Motor neuron (in vitro differentiated cells): ENCODE measurements at places on chromosomes 7 and 10.

DNA sequence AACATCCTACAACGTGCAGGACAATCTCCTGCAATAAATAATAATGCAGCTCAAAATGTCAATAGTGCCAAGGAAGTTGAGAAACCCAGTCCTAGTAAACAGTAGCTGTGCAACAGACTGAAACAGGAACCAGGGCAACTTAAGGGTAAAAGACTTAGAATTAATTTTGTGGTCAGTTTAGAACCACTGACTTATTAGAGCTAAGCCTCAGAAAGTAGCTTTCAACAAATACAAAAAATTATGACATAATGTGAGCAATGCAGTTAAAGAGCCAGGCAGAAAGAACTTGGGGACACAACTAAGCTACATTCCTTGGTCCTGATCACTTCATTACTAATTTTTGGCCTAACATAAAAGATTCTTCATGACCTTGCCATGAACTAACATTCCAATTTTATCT is 195.4 kb downstream of the MACC1 start:
- no peak for ATAC-seq

DNA sequence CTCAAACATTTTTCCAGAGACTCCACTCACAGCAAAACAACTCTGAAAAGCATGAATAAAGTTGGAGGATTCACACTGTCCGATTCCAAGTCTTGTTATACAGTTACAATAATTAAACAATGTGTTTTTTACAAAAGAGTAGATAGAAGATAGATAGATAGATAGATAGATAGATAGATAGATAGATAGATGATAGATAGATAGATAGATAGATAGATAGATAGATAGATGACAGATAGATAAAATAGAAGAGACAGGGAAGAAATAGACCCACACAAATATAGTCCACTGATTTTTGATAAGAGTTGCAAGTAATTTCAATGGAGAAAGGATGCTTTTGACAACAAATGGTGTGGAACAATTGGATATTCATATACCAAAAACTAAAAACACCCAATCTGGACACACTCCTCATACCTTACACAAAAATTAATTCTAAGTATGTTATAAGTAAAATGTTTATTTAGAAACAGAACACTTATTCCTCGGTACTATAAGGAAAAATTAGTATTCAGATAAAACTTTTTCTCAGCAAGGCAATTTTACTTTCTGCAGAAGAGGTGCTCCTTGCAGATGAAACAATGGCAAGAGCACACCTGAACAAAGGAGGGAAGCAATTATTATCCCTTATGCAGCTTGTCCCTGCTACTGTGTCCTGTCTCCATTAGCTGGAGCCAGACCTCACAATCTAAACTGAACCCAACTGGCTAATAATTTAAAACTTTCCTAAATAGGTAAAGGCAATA is 5.7 kb upstream of the TAS2R39 start:
- no peak for ATAC-seq

- peak; percentile 95 for ATAC-seq
These were observed 31.0 kb upstream of the MXI1 start for GRCh38 chr10:110176141-110177030.

DNA sequence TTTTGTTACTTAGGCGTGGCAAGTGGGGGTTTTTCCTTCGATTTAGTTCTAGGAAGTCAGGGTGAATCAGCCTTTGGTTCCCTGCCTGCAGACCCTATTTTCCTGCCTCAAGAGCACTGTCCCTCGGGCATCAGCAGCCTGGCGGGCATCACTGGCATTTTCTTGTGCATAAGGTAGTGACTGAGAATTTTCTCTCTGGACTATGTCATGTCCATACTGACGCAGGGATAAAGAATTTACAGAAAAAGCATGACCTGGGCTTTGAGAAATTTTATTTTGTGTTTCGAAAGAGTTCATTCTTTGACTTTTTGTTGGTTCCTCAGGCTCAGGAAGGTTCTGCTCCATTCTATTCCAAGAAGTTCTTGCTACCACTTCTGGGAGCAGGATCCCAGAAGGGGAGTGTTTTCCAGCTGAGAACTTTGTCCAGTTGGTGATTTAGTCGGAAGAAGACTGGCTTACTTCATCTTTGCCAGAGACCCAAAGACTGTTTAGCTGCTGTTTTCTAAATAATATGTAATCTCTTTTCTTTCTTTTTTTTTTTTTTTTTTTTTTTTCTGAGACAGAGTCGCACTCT is 213.9 kb upstream of the SH2B2 start:
- ATAC-seq: no peak

GRCh38 chr7:89283302-89283701 is 487.8 kb upstream of the TEX47 start:
- peak; percentile 63 for ATAC-seq

GRCh38 chr7:99504281-99504602 is 220 bp upstream of the ZKSCAN5 start:
- ATAC-seq: peak; percentile 89

DNA sequence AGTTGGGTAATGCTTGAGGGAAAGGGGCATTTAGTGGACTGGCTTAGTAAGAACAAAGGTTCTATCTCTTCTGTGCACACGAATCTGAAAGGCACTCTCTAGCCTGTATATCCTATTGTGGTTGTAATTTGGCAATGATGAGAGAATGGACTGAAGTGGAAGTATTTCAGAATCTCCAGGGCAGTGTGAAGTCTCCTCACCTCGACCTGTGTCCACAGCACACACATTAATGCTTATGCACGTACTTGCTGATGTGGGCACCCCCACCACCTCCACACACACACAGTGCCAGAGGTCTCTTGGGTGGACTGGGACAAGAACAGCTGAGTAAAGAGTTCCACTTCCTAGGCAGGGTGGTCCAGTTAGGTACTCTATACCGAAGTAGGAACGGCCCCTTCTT is 6.9 kb downstream of the SMC3 start:
- no peak for ATAC-seq

GRCh38 chr10:93894516-93895378 is 969 bp downstream of the SLC35G1 start:
- no peak for ATAC-seq

GRCh38 chr7:18552943-18553604 is 57.5 kb downstream of the HDAC9 start:
- ATAC-seq: no peak

DNA sequence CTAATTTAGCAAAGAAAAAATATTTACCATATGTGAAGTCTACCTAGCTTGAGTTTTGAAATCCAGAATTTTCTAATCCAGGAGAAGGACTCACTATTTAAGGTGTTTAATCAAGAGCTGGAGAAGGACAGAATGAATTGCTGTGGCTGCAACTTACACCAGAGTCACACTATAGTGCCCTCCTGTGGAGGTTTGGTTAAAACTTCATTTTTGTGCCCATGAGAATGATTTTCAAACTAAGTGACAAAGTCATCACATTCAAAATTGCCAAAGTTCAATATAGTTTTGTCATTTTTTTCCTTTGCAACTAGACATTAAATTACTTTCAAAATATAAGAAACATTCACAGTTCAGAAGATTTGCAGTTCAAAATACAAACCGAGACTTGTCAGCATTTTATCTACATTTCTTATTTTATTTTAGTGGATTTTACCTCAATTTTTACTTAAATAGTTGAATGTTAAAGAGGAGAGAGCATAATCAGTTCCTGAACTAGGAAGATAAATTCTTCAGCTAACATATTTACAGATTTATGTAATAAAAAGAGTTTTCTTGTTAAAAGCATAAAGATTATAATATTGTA is 70.7 kb downstream of the CABCOCO1 start:
- ATAC-seq: no peak

- ATAC-seq: no peak
These were observed 2.8 kb downstream of the CALML5 start for GRCh38 chr10:5496261-5497250.
